Brain pericyte (primary cell): ENCODE measurements at places on chromosomes 1 and 21.

- DNase-seq = no peak
These were observed 18.0 kb upstream of the PTAFR start for GRCh38 chr1:28194326-28195035.

DNA sequence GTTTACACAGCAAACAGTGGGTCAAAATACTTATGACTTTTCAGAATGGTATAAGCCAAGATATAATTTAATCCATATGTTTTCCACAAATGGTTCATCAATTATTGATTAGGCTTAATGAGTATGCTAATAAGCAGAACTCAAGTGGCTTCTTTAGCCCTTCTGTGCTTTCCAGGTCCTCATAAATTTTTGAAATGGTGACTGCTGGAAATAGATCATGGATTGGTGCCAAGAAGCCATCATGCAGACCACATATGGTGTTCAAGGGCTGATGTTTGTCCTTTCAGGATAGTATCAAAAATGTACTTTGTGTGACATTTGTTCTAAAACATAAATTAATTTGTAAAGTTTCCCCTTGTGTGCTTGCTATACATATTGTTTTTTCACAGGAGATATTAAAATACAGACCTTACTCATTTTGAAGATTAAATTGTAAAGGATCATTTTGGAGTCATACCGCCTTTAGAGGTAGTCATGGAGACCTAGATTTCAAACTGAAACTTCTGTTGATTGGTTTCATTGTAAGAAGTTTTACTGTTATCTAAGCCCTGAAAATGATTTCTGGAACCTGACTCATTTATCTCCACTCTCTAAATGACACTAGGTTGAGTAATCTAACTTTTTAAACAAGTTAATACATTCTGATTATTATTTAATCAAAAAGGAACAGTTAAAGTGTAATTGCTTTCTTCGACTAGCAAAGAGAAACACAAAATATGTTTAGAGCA is 507.9 kb downstream of the PLA2G4A start:
- DNase-seq = no peak

DNA sequence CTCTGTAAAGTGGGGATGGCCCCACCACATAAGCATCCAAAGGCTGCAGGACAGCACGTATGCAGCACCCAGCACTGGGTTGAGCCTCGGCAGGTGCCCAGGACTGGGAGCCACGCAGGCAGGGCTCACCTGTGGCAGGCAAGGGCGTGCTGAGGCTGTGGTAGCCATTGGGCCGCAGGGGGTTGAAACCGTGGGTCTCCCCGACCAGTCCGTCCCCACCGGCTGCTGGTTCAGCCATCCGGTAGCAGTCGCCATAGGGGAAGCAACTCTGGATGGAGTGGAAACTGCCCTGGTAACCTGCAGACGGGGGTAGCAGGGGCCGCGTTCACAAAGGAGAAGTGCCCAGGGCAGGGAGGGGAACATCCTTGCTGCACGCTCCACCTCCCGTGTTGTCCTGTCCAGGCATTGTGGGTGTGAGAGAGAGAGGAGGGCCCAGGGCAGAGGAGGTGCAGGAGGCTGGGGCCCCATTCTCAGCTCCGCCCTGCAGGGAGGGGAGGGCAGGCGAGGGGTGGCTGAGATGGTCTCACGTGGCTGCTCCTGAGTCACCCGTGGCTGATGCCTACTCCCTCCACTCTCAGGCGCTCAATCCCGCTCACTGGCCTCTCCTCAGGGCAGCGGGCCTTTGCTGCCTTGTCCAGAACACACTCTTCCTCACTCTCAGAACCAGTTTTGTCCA is 49.9 kb downstream of the DMRTB1 start:
- no peak for DNase-seq

GRCh38 chr1:18325136-18325535 is 155.6 kb upstream of the KLHDC7A start:
- no peak for DNase-seq

DNA sequence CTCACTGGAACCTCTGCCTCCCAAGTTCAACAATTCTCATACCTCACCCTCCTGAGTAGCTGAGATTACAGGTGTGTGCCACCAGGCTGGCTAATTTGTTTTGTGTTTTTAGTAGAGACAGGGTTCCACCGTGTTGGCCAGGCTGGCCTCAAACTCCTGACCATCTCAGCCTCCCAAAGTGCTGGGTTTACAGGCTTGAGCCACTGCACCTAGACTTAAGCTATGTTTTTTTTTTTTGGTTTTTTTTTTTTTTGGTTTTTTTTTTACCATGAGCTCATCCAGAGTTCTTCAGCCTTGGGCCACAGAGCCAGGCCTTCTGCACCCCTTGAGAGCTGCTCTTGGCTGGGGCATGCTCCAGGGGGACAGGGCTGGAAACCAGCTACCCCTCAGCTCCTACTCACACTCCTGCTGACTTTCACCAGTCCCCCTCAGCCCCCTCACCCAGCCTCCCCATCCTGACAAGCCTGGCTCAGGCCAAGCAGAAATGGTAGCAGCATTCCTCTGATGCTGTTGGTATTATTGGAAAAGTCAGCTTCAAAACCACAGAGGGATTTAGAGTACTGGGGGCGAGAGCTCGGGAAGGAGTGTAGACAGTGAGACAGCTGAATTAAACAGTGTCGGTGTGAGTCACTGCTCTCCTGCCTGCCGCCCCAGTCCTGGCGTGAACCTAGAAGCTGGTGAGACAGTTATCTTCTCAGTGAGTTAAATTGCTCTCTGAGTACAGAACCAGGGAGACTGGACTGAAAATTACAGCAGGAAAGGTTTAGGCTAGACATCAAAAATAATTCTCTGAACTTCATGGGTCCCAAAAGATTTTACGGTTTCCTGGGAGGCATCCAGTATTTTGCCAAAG is 63.7 kb downstream of the NAV1 start:
- DNase-seq = peak; percentile 37

GRCh38 chr1:222788402-222789156 is 26.3 kb upstream of the DISP1 start:
- no peak for DNase-seq

DNA sequence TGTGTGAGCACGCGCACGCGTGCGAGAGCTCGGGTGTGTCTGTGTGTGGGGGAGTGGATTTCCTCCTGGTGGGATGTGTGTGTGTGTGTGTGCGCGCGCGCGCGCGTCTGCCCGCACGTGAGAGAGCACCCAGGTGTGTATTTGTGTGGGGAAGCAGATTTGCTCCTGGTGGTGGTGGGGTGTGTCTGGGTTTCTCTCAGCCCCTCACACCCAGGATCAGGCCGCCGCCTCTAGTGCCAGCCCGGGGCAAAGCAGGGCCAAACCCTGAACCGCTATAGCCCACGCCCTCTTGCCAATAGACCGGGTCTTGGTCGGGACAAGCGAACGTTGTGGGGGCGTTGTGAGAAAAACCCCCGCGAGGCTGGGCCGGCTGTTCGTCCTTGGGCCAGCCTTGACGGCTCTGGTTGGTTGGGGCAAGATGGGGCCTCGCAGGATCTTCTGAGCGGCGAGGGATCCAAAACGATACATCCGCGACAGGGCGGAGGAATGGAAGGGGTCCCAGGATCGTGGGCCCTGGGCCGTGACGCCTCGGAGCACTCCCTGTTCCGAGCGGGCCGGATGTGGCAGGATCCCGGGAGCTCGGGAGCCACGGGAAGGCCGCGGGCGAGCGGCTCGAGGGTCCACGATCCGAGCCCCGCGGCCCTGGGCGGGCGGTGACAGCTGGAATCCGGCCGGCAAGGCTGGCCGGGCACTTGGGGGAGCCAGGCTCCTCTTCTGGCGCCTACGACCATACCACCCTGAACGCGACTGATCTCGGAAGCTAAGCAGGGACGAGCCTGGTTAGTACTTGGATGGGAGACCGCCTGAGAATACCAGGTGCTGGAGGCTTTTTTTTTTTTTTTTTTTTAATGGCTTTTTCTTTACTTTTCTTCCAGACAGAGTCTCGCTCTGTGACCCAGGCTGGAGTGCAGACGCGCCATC is 68.2 kb downstream of the RNF187 start:
- no peak for DNase-seq

DNA sequence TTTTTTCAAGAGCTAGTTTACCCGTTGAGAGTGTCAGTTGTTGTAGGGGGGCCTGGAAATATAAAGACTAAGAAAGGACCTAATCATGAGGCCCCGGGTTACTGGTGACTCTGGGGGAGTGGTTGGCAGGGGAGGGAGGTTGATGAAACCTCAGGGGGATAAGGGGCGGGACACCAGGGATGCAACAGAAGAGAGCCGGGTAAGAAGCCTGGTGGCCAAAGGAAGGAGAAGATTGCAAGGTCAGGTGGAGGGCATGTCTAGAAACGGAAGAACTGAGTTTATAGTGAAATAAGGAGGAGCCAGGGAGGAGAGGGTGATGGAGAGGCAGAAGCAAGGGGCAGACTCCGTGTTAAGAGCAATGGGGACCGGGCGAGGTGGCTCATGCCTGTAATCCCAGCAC is 12.5 kb upstream of the SPOCD1 start:
- no peak for DNase-seq

GRCh38 chr1:201460814-201461644 is 8.0 kb downstream of the PHLDA3 start:
- peak; percentile 64 for DNase-seq

DNA sequence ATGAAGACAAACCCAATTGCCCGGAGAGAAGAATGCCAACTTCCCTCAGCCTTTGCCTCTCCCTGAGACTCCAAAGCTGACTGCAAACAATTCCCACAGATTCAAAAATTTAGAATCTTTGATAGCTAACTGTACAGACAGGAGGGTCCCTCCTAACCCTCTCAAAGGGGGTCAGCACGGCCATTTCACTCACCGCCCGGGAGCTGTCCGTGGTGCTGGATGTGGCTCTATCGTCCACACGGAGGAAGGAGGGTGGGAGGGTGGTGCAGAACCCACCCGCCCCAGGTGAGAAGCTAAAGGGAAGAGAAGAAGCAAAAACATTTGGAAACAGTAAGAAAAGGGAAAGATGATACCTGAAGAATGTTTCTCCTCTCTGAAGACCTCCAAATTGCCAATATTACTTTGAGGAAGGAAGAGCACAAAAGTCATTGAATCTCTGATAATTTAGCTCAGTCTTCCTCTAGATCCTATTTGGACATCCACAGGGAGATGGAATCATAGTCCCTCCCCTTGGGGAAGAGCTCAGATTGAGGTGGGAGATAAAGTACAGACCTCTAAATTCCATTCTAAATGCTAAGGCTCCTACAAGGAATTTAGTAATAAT is 45.6 kb downstream of the RHBG start:
- no peak for DNase-seq

GRCh38 chr1:236608930-236609726 is 4.8 kb upstream of the HEATR1 start:
- DNase-seq = no peak

DNA sequence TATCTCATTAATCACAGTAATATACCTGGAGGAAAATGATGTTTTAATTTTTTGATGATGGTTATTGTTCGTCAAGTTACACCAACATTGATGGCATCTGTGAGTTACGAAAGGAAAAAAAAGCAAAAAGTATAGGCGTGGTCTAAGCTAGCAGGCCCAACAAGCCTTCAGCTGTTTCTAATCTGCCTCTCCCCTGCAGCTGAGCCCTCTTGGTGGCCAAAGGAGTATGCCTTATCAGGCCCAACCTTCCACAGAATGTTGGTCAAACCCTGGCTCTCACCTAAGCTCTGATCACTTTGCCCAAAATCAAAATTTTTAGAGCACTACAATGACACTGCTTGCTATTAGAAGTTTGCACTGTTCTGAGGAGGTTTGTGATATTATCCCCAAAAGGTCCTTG is 4.9 kb downstream of the C1orf105 start:
- DNase-seq = no peak

GRCh38 chr1:175197531-175197930 is 5.0 kb upstream of the KIAA0040 start:
- DNase-seq = no peak

- DNase-seq = no peak
These were observed 102.8 kb downstream of the KCTD3 start for GRCh38 chr1:215669806-215670491.

GRCh38 chr1:152039461-152039860 is 2.7 kb upstream of the S100A11 start:
- DNase-seq = no peak

- no peak for DNase-seq
These were observed 23.3 kb upstream of the CASQ2 start for GRCh38 chr1:115791816-115792215.
